ENCODE measurements at places on chromosomes 11 and 22.

DNA sequence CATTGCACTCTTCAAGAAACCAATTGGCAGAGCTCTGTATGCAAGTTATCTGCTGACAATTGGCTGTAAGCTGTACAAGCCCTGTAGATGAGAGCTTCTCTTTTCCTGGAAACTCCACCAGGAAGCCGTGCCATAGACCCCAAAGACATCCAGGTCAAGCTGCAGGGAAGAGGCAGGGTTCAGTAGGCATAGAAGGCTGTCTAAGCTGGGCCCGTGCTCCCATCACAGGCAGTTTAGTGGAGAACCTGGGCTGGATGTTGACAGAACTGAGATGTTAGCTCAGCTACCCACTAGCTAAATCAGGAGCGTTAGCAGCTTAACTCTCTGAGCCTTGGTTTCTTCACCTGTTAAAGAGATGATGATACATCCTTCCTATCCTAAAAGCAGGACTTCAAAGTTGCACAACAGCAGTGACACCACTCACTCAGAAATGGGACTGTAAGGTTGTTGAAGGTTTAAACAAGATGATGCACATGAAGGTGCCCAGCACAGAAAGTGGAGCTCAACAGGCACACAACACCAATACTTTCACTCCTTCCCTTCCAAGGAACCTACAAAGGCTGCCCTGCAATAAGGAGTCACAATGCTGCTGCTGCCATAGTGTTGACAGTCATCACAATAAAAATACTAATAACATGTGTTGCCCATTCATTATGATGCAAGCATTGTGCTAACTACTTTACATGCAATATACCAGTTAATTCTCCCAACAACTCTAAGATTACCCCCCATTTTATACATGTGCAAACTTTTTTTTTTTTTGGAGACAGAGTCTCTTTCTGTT is 115.4 kb downstream of the ZBTB16 start:
- DNase-seq = no peak

DNA sequence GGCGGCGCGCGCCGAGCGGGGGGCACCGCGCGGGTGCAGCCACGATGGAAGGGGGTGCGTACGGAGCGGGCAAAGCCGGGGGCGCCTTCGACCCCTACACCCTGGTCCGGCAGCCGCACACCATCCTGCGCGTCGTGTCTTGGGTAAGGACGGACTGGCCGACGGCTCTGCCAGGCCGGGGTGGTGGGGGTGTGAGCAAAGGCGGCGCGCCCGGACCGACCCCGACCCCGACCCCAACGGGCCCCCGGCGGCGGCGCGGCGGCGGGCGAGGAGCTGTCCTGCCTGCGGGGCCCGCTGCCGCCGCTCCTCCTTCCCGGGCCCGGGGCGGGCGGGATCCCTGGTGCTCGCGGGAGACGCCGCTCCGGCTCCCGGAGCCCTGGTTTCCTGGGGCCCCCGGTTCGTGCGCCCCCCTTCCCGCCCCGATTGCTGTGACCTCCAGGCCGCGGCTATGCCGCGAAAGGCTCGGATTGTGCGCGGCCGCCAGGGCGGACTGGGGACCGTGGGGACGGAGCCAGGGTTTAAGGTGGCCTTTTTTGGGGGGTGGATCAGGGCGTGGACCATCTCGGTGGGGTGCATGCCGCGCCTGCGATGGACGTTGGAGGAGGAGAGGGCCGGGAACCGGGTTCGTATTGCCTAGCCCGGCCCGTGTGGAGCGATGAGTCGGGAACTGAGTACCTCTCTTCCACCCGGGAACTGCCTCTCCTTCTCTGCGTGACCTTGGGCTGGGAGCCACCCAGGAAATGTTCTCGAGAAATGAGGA is at the start of gene SYNGR1:
Gene SYNGR1 (plus strand): TSS at position 25 of the 760 bp plus-strand sequence. CDS start 20 bp downstream, at position 45.
- no peak for DNase-seq

DNA sequence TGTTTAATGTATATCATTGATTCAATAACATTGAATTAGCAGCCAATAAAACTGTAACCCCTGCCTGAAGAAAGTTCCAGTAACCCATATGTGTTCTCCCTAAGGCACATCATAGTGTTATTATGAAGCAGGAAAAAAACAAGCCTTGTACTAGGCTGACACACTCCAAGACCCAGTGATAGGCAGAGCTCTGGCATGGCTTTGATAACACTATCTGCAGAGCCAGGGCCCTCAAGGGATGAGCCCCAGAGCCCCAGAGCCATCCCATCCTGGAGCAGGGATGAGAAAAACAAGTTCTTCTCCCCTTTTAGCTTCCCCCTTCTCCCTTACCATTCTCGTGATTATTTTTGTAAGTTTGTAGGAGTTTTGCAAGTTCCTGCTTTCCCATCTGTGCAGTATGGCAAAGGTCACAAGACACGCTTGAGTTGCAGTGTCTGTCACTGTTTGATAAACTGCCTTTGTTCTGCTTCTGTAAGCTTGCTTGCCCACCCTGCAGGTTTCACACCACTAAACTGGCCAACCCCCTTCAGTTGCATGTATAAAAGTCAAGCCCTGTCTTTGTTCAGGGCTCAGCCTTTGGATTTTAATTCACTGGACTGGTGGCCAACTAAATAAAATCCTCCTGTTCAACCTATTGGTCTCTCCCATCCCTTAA is 22.3 kb upstream of the GUCY1A2 start:
- DNase-seq = no peak

DNA sequence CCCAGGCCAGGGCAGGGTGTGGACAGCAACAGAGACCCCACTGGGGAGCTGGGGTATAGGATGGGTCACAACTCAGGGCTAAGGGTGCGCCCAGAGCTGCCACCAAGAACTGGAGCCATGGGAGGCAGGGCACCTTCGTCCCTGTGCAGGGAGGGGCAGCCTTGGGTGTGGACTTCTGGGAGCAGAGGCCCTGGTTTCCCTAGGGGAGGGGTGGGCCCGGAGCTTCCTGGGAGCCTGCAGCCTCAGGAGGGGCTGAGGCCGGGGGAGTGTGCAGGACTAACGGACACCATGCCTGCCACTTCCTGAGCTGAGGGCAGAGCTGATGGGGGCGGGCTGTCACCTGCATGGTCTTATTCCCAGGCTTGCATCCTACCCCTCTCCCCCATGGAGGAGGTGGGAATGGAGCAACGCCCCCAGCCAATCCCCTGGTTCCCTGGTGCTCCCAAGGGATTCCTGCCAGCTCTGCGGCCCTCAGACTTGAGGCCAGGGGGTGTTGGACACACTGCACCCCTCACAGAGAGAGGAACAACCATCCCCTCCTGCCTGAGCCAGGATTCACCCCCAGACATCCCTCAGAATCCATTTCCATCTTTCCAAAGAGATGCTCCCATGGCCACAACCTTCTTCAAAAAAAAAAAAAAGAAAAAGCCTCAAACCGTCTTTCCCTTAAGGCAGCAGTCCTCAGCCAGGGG is 225.7 kb downstream of the CTTN start:
- no peak for DNase-seq

DNA sequence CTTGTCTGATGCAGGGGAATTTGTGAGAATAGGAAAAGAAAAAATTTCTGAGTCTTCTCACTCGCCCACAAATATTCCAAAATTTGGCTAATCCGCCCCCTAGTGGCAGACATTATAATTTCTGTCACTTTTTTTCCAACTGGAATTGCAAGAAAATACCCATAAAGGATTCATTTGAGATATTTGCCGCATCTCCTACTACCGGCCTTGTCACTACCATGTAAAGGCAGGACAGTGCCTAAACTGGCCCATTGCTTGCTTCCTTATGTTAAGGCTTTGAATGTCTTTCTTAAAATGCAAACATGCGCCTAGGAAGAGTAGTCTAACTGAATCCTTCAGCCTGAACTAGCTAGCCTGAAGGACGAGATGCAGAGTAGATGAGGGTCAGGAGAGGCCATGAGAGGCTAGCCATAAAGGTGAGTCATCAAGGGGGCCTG is 9.3 kb upstream of the CEP295 start:
- DNase-seq = peak; percentile 31

GRCh38 chr11:46491661-46492330 is 100.2 kb upstream of the CHRM4 start:
- no peak for DNase-seq

DNA sequence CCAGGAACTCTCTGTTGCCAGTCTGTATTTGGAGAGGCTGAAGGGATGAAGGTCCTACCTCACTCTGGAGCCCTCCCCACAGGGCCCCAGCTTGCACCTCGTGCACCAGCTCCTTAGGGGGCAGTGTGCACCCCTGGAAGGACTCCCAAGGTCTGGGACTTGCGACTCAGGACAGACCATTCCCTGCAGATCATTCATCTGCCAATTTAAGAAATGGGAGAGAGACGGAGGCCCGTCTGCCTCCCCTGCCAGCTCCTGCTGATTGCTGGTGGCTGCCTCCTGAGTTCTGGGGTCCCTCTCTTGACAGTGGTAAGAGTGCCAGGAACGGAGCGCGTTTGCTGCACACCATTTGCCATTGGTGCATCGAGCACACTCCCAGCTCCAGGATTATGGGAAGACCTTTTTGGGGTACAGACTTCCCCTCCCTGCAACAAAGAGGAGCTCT is 27.4 kb upstream of the MALAT1 start:
- DNase-seq = no peak

- no peak for DNase-seq
Observed at GRCh38 chr22:21015466-21016006, 571 bp downstream of the P2RX6 start.

GRCh38 chr22:33821290-33821689 is 99.0 kb downstream of the LARGE1 start:
- no peak for DNase-seq

- DNase-seq = no peak
Observed at GRCh38 chr11:103894673-103895072, 141.8 kb upstream of the DDI1 start.

- DNase-seq = no peak
Observed at GRCh38 chr11:122207921-122208764, 92.1 kb upstream of the BLID start.

GRCh38 chr11:19185516-19186052 is 16.2 kb downstream of the CSRP3 start:
- DNase-seq = no peak

DNA sequence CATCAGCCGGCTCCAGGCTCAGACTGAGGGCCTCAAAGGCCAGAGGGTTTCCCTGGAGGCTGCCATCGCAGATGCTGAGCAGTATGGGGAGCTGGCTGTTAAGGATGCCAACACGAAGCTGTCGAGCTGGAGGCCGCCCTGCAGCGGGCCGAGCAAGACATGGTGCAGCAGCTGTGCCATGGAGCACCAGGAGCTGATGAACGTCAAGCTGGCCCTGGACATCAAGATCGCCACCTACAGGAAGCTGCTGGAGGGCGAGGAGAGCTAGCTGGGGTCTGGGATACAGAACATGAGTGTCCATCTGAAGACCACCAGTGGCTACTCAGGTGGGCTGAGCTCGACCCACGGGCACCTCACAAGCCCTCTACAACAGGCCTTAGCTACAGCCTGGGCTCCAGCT is 4.0 kb upstream of the SCUBE2 start:
- DNase-seq = no peak

GRCh38 chr11:47541070-47541469 is 11.9 kb downstream of the CELF1 start:
- no peak for DNase-seq

GRCh38 chr11:121422675-121423074 is 29.4 kb upstream of the SORL1 start:
- no peak for DNase-seq

GRCh38 chr22:32328306-32329201 is 29.1 kb upstream of the RFPL3 start:
- no peak for DNase-seq

- DNase-seq = no peak
Observed at GRCh38 chr11:47905358-47906059, 57.4 kb upstream of the NUP160 start.

DNA sequence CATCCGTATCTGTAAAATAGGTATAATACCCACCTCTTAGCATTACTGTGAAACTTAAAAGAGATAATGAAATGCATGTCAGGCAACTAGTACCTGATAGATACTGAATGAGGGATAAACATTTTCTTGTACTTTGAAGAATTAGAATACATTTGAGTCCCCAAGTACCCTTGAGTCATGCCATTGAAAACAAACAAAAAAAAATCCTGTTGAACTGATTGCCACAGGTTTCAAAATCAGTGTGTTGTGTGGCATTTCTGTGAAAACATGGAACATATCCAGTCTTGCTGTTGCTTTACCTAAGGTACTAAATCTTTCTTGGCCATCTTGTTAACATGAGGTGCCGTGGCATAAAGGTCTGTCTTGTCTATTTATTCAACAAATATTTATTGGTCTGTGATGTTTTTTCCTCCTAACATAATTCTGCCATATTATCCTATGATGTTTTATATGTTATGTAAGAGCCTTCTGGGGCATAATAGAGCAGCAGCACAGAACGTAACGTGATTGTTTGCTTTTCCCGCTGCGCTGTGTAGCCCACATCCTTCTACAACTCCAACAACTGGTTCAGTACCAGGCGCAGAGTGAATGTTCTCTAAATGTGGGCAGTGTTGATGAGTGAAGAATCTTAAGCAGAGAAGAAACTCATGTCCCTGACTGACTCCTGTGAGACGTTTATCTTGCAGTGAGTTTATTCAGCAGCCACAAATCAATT is 79.3 kb upstream of the RAB1B start:
- DNase-seq = no peak

- no peak for DNase-seq
Observed at GRCh38 chr11:111729831-111730311, 36.3 kb downstream of the PPP2R1B start.

DNA sequence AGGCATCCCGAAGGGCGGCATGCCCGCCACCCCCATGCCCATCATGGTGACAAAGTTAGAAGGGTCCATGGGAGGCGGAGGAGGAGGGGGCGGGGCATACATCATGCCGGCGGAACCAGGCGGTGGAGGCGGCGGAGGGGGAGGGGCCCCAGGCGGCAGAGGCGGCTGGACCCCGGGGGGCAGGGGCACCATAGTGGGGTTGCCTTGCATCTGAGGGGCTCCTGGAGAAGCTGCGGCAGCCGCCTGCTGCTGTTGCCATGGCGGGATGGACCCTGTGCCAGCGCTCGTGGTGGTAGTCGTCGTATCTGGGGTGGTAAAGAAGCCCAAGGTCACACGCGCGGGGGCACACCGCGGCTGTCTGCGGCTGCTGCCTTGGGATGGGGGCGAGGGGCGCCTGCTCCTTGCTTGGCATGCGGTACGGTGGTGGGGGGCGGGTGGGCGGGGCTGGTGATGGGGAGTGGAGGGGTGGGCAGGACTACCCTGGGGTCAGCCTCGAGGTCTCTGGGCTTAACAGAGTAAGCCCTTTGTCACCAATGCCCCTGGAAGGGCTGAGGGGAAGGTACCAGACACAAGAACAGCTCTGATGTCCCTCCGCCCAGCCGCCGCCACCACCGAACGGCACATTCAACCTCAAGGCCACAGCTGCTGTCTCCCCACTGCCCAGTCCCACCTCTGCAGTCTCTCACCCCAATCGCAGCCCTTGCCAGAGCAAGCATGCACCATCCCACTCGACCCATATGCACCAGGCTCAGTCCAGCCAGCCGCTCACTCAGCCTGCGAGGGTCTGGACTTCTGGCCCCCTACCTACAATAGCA is 6.3 kb upstream of the PYGM start:
- DNase-seq = no peak
